Thoracic aorta (tissue), 2 donors: ENCODE measurements at places on chromosomes 12 and 14. TPM values are rescaled to one million over a fixed set of nuclear protein-coding genes. Genes with fewer than 3 reads are reported as not detected.

- no peak for DNase-seq
Measured at GRCh38 chr14:69333791-69334337, 64.2 kb downstream of the ERH start.

- peak; percentile 80 for DNase-seq
Measured at GRCh38 chr14:93332853-93333630, at the start of gene BTBD7. BTBD7 (minus strand) TSS chr14:93333036; CDS start chr14:93296051, 36,985 bp downstream.

- DNase-seq, result no peak
Measured at GRCh38 chr12:105995961-105996431, 142.8 kb downstream of the NUAK1 start.

DNA sequence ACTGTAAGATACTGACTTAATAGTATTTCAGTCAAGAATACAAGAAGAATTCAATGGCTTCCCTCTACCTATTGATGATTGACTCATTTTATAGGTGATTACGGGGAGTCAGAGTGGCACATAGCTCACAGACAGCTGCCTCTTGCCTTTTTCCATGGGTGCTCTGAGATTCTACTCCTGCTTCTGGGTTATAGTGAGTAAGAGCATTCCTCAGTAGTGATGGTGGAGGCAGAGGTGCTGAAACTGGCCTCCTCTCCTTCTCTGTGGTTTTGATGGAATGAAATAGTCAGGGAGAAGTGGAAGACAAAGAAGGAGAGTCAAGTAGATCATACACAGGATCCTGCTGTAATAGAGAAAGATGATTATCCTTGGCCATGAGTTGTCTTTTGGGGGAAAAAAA, 438.2 kb upstream of the FAR2 start:
- DNase-seq, result no peak

The OAS2 gene
- total RNA-seq, result 21.2 TPM

DNA sequence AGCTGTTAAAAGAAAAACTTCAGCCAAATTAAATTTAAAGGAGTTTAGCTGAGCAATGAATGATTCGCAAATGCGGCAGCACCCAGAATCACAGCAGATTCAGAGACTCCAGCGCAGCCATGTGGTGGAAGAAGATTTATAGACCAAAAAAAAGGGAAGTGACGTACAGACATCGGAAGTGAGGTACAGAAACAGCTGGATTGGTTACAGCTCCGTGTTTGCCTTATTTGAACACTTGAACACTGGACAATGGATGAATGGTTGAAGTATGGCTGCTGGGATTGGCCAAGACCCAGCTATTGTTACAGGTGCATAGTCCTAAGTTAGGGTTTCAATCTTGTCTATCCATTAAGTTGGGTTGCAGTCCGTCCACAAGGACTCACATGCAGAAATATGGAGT, 42.6 kb downstream of the GALNT8 start:
- no peak for DNase-seq

DNA sequence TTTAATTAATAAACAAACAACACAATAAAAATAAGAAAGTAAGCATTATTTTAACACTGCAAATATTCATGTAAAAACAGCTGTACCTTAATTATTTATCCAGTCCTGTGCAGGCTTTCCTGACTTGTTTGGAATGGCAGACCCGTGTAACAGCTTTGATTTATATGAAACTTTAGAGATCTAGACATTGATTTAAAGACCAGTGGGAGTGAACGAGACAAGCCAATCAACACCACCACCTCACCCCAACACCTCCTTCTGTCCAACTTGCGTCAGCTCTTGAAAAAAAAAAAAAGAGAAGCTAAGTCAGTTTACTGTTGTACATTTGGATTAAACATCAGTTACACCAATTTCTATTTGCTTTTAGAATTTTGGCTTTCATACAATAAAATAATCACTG, 22.3 kb downstream of the SLC38A4 start:
- no peak for DNase-seq
